ENCODE measurements at places on chromosomes 12 and 14. TPM values are rescaled to one million over a fixed set of nuclear protein-coding genes. Genes with fewer than 3 reads are reported as not detected.

- DNase-seq, result no peak
These were observed 51.8 kb upstream of the PRICKLE1 start for GRCh38 chr12:42641221-42641885.

- DNase-seq, result no peak
These were observed 2.1 kb downstream of the SLC6A12 start for GRCh38 chr12:211639-212414.

GRCh38 chr12:12954878-12955625 lies 3.1 kb upstream of the GPRC5D start:
- no peak for DNase-seq

- no peak for DNase-seq
These were observed 234.9 kb upstream of the CAND1 start for GRCh38 chr12:67034110-67034879.

GRCh38 chr12:131721548-131721947 lies 10.7 kb downstream of the SFSWAP start:
- no peak for DNase-seq

GRCh38 chr12:59632408-59632807 lies 36.6 kb downstream of the SLC16A7 start:
- DNase-seq, result no peak

DNA sequence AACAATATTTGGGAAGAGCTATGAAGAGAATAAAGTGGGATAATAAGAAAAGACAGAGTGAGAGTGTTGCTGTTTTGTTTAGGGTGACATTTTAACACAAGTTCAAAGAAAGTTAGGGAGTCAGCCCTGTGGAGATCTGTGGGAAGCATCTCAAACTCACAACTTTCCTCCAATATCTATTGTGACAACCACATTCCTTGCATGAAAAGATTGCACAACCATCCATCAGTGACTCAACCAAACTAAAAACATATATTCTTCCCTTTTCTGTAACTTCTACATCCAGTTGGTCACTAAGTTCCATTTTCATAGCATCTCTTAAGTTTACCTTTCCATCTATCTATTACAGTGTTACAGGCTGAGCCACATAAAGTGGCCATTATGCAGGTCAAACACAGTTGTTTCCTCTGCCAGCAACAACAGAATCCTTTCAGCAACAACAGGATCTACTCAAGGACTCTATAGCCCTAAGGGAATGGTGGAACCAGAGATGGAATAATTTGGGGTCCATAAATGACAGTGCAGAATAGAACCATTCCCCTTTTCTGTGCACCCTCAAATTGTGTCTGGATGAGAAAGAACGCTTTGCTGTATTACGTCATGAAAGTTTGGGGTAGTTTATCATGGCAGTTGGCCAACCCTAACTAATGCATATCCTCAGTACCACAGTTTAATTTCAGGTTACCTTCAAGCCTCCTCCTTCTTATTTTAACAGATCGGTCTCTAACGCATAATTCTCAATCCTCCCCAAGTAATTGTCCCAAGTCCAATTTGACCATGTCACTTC lies 118.8 kb downstream of the ST8SIA1 start:
- DNase-seq, result no peak

The AQP6 gene
- 0.37 TPM for total RNA-seq

The FGF23 gene
- not detected for total RNA-seq

The MTRFR gene
- total RNA-seq, result 17.5 TPM

The ASIC1 gene
- 9.2 TPM for total RNA-seq
